ENCODE measurements at places on chromosomes 2 and 18.

GRCh38 chr2:145653553-145653952, 1133.6 kb upstream of the ZEB2 start:
- DNase-seq: no peak

DNA sequence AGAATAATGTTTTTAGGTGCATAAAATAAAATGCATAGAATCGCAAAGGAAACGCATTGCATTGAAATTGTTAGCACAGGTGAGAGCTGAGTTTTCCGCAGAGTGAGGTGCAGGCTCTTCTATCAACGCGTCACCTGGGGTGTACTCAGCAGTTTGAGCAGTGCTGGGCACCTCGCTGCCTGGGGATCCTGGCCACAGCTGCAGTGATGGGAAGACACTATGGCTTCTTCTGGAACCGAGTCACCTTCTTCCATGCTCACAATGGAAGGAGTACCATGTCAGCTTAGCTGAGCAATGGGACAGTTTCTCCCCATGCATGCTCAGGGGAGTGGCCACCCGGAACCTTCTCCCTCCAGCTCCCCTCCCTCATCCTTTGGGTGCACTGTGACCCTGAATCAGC, 95.4 kb upstream of the OTOS start:
- no peak for DNase-seq

DNA sequence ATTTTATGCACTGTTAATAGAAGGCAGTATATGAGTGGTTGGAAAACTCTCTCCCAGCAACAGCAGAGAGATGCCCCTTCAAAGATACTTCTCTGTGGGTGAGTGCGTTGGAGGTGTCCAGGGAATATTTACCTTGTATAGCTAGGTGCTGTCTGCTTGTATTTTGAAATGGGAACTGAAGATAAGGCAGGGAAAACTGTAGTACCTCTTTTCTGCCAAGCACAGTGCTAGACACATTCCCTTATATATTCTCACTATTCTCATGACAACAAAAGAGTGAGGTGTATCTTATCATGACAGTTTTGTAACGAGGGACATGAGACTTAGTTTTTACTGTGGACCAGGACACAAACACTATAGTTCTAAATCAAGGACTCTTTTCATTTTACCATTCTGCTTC, 2.1 kb downstream of the TTC39C start:
- no peak for DNase-seq

GRCh38 chr2:59584958-59585357, 968.5 kb downstream of the BCL11A start:
- no peak for DNase-seq

GRCh38 chr18:48719974-48720654, 181.3 kb downstream of the CTIF start:
- DNase-seq: no peak

- DNase-seq: no peak
These were observed 39.8 kb downstream of the RHBDD1 start for GRCh38 chr2:226875438-226876225.

- no peak for DNase-seq
These were observed 33.7 kb upstream of the RNF152 start for GRCh38 chr18:61926532-61926931.

DNA sequence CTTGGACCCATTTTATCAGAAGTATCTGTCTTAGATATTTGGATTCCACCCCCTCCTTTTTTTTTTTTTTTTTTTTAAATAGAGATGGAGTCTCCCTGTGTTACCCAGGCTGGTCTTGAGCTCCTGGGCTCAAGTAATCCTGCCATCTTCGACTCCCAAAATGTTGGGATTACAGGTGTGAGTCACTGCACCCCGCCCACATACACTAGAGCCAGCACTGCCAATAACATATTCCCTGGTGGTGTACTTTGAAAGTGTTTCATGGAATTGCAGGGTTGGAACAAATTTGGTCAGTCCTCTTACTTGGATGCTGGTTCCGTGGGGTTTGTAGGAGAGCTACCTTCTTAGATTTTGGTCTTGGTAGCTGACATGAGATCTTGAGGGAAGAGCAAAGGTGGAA, 15.0 kb downstream of the PDCL3 start:
- no peak for DNase-seq

GRCh38 chr18:25544546-25545287, 192.8 kb upstream of the ZNF521 start:
- no peak for DNase-seq

GRCh38 chr2:102093662-102094061, 48.9 kb upstream of the IL1R1 start:
- no peak for DNase-seq

- DNase-seq: no peak
These were observed 125.8 kb upstream of the EFEMP1 start for GRCh38 chr2:56049233-56049845.

- no peak for DNase-seq
These were observed 336.3 kb upstream of the CDH7 start for GRCh38 chr18:65414501-65414900.

DNA sequence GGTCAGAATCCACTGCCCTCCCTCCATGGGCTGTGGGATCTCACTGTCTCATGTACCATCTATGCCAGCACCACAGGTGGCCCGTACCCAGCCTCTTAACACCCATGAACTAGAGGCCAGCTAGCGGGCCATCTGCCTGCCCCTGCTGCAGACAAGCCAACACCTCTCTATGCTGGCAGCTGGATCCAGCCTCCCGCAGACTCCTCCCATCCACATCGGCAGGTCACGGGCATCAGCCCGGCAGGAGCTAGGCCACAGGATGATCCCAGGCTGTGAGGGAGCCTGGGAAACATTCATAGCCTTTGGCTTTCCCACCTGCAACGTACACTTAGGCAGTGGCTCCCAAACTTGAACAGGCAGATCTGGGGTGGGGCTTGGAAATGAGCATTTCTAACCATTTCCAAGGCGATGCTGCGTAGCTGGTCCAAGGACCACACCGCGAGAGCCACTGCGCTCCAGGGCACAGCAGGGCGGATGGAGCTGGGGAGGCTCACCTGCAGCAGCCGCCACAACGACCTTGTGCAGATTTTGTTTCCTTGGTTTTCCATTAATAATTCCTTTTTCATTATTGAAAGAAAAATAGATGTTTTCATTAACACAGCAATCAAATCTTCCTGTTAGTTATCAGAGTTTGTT, 114.7 kb downstream of the KCNF1 start:
- no peak for DNase-seq

- DNase-seq: no peak
These were observed 28.6 kb upstream of the AP1S3 start for GRCh38 chr2:223865907-223866508.

DNA sequence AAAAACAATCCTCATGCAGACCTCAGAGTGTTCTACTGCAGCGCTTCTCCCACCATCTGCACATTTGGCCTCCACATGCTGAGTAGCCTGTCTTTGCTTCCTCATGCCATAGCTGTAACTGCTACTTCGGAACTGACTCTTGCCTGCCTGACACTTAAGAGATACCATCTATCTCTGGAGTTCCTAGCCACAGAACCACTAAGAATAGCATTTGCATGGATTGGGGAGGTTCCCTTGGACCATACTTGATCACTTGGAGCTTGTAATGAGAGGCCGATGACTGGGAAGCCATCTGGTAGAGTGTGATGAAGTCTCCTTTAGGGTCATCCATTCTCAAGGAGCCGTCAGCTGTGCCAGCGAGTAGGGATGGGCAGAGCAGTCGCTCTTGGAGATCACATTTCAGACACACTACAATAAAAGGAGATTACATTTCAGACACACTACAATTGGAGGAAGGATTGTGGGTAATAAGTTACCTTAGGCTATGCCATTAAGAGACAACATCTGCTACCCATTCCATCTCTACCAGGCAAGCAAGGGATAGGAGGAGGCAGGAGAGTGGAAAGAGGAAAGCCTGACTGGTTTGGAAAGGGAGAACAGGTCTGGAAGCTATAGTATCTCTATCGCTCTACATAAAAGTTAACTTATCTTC, 21.8 kb downstream of the DOK1 start:
- no peak for DNase-seq

GRCh38 chr2:203498161-203498560, 36.9 kb downstream of the RAPH1 start:
- no peak for DNase-seq

- DNase-seq: no peak
These were observed 927.8 kb upstream of the NRXN1 start for GRCh38 chr2:51959696-51960095.

DNA sequence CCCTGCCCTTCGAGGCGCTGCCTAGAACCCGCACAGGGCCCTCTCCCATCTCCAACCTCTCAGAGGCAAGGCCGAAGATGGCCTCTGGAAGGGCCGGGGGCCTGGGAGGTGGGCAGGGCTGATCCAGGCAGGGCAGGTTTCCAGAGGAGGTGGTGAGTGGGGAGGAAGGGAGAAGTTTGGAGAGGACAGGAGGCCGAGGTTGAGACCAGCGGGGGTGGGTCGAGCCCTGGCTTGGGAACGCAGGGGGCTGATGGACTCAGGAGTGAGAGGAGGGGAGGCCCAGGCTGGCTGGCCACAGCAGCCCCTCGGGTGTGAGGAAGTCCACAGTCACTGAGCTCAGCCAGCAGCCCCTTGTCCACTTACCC, 10.5 kb downstream of the CAPN10 start:
- DNase-seq: no peak

- no peak for DNase-seq
These were observed 232.1 kb downstream of the RBM43 start for GRCh38 chr2:151029406-151030157.

GRCh38 chr2:112242384-112242783, 12.5 kb downstream of the ZC3H8 start:
- DNase-seq: no peak

GRCh38 chr2:22056621-22057132, 932.9 kb downstream of the TDRD15 start:
- DNase-seq: no peak

GRCh38 chr18:63518178-63519012, 23.8 kb upstream of the SERPINB12 start:
- peak; percentile 72 for DNase-seq

GRCh38 chr18:11392292-11392691, 217.1 kb upstream of the SLC35G4 start:
- DNase-seq: no peak

- DNase-seq: no peak
These were observed 6.2 kb downstream of the CXCR4 start for GRCh38 chr2:136111711-136112110.

GRCh38 chr2:173854840-173855239, 110.3 kb downstream of the SP3 start:
- DNase-seq: no peak

GRCh38 chr2:191049728-191050639, 36.0 kb upstream of the STAT1 start:
- no peak for DNase-seq

- no peak for DNase-seq
These were observed 127.1 kb downstream of the SH3RF3 start for GRCh38 chr2:109256111-109256510.

DNA sequence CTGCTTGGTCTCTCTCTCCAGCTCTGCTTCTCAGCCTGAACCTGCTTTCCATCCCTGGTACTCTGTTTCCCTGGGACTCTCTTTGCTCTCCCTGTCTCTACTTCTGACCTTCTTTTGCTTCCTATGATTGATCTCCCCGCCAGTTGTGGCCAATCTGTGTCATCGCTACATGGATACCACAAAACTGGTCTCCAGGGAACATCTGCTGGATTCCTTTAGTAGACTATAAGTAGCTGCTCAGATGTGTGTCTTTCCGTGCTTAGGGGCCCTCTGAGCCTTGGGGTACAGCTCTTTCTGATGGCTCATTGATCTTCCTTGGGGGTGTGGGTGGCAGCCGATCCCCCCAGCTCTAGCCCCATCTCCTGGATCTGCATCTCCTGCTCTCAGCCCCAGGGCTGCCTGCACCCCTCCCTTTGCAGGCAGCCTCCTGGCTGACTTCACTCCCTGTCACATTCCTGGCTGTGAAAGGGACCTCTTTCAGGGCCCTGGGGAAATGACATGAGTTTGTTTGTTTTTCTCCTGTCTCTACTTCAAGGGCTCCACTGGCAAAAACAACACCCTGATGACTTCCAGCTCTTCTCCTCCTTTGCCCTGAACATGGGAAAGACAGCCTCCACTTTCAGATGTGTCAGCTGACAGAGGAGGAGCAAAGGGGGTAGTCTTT, 333.7 kb downstream of the CYP26B1 start:
- no peak for DNase-seq

DNA sequence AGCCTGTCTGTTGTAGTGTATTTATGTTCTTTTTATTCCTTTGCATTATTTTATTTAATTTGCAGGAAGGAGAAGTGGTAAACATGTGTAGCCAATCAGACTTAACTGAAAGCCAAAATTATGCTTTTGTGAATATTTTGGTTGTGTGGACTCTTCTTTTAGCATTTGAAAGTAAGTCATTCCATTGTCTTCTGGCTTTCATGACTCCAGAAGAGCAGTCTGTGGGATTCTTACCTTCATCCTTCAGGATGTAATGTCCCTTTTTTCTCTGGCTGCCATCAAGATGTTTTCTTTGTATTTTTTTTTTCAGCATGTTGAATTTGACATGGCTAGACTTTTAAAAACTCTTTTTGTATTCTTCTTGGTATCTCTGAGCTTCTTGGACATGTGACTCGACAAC, 895.2 kb upstream of the ZEB2 start:
- no peak for DNase-seq

- no peak for DNase-seq
These were observed 27.2 kb downstream of the CCBE1 start for GRCh38 chr18:59669872-59670657.

GRCh38 chr18:68417826-68418225, 297.1 kb downstream of the TMX3 start:
- no peak for DNase-seq

DNA sequence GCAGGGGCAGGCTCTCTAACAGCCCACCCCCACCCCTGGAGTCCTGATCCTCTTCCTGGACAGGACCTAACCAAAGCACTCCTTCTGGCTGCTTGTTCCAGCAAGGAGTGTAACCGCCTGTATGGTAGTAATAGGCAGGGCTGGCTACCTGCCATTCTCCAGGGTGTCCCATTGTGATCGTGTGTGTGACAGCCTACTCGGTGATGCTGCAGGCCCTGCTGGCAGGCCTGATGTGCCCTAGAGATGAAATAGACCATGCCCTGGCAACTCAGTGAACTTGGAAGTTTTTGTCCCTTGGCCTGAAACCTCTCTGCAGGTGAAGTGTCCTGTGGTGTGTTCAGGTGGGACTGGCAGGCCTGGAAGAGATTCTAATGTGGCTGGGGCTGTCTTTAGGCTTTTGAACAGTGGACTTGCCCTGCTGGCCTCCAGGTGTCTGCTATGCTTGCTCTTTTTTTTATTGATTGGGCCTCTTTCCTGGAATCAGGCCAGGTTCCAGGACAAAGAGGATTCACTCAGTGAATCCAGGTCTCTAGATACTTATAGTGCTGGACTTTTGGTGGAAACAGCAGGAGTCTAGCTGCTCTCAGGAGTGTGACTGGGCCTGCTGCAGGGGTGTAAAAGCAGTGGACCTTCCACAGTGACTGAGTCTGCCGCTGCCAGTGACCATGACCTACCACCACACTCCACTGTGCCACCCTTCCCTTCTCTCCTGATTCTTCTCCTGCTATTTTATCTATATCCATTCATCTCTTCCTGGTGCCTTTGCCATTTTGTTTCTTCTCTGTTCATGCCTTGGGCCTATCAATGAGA, 132.1 kb downstream of the CTIF start:
- no peak for DNase-seq

- peak; percentile 10 for DNase-seq
These were observed 9.0 kb upstream of the SCN9A start for GRCh38 chr2:166384774-166385173.
